Stromal cell of bone marrow (primary cell): ENCODE measurements at places on chromosomes 13 and 19.

GRCh38 chr19:45664575-45664974 is 3.4 kb upstream of the GIPR start:
- DNase-seq = no peak

DNA sequence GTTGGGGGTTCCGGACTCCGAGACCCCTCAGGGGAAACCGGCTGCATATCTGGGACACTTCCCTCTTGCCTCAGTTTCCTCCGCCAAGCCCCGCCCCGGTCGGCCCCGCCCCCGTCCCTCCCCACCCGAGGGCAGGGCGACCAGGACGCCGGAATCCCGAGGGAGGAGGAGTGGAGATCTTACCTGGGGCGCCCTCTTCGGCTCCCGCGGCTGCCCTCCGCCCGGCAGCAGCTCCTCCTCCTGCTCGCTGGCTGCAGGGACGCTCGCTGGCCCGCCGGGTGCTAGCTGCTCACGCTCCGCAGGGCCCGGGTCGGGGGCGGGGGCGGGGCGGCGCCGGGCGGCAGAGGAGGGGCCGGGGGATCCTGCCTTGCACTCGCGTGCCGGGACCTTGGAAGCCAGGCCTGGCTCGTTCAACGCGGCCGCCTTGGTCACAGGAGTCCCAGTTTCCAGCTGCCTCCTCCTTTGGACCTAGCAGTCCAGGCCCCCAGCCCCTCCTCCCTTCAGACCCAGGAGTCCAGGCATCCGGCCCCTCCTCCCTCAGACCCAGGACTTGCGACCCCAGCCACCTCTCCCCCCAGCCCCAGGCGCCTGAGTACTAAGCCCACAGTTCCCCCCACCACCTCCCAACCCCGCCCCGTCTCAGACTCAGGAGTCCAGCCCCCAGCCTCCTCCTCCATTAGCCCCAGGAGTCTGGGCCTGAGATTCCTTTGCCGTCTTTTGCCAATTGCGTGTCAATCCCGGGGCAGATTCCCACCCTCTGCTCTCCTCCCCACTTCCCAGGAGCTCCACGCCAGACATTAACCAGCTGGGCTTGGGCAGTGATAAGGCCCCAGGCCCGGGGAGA is at the start of gene NTF4:
NTF4 (minus strand) TSS at position 51 of the 844 bp plus-strand sequence. CDS start 2,821 bp downstream, outside the sequence.
- no peak for DNase-seq

GRCh38 chr13:25406377-25406776 is 34.6 kb downstream of the ATP8A2 start:
- no peak for DNase-seq

GRCh38 chr19:47032171-47032811 is 12.7 kb downstream of the NPAS1 start:
- DNase-seq = no peak

DNA sequence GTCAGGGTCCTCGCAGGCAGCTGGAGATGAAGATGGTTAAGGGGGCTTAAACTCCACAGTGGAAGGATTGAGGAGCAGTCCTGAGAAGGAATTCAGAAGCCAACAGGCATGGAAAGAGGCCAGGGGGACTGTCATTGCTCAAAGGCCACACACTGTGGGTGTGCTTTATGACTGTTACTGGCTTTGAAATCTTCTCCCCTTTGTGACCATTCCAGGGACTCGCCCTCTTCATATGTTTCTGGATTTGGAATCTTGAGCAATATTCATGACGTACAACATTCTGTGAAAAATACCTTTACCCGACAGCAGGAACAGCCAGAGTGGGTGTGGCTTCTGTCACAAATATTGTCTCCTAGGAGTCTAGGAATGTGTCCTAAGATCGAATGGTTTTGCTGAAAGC is 16.6 kb downstream of the CEACAM7 start:
- no peak for DNase-seq

- no peak for DNase-seq
Measured at GRCh38 chr13:67763384-67763783, 533.2 kb upstream of the PCDH9 start.

GRCh38 chr19:13846557-13847406 is 30.2 kb upstream of the NANOS3 start:
- peak; percentile 81 for DNase-seq

DNA sequence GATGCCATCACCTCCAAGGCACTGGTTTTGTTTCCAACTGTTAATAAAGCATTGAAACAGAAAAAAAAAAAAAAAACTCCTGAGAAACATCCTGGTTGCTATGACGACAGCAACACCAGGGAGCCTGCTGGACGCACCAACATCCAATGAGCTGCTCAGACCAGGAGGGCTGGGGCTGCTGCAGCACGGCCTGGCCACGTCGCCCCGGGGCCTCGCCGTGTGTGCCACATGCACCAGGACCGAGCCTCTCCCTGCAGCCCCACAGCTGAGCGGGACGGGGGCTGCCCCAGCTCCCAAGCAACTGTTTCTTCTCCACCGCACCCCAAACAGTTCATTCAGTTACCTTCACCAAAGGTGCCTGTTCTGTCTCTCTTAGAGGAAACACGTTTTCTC is 54.5 kb downstream of the RASA3 start:
- DNase-seq = no peak
